Stimulated activated CD4-positive, alpha-beta T cell treated with anti-CD3 and anti-CD28 coated beads, TNF-alpha, amount 100 ng/mL, for 4 hours (primary cell): ENCODE measurements at places on chromosomes 16 and 17.
A peak's percentile ranks its signal among the peaks of the same experiment; 100 is the strongest.

DNA sequence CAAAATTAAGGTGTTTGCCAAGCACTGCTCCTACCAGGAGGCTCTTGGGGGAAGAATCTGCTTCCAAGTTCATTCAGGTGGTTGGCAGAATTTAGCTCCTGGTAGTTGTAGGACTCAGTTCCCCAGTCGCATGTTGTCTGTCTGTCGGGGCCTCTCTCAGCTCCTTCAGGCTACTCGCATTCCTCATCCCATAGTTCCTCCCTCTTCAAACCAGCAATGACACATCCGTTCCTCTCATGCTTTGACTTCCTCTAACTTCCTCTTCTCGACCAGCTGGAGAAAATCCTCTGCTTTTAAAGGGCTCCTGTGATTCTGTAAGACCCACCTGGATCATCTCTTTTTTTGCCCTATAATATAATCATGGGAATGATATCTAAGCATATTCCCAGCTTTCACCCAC lies 108.1 kb downstream of the PMP22 start:
- no peak for DNase-seq

- DNase-seq, result no peak
Observed at GRCh38 chr17:61325382-61326073, 74.1 kb upstream of the TBX2 start.

DNA sequence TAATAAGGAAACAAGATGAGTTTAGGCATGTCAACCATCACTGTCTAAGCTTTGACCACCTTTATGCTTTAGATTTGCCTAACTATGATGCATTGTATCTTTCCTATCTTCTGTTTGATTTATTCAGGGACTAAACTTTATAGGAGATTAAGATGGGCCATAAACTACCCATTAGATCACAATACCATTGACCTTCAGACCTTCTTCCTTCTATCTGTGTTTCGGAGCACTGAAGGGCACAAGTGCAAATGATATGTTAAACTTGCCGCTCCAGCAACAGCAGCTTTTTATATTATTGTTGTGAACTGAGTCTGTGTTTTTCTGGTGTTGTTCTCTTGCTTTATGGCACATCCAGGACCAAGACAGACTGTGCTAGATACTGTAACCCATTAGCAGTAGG lies 16.6 kb upstream of the ALDH3A2 start:
- DNase-seq, result no peak

DNA sequence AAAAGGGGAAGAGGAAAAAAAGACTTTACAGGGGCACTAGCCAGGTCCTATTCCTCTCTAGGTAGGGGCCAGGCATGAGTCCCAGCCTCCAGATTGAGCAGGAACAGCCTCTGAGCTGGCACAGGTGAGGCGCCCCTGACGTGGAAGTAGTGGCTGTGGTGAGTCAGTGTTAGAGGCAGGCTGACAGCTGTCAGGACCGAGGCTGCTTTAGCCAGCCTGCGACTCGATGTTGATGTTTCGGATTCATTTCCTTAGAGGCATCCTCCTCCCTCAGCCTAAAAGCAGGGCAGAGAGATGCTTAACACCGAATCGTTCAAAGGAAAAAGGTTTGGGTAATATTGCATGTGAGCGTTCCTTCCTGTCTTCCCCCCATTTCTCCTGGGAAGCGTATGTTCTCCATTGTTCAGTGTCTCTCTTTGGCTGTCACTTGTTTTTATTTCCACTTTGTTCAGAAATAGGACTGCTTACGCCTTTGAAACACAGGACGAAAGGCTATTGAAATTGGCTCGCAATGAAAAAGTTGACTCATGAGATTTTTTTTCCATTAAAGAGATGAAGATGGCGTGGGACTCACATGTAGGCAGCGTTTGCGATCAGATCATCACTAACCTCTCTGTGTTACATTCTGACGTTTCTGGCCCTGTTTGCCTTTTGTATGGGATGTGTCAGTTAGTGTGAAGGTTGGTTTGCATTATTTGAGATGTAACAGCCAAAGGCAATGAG lies 1.3 kb downstream of the KIAA0513 start:
- DNase-seq, result peak; percentile 53

DNA sequence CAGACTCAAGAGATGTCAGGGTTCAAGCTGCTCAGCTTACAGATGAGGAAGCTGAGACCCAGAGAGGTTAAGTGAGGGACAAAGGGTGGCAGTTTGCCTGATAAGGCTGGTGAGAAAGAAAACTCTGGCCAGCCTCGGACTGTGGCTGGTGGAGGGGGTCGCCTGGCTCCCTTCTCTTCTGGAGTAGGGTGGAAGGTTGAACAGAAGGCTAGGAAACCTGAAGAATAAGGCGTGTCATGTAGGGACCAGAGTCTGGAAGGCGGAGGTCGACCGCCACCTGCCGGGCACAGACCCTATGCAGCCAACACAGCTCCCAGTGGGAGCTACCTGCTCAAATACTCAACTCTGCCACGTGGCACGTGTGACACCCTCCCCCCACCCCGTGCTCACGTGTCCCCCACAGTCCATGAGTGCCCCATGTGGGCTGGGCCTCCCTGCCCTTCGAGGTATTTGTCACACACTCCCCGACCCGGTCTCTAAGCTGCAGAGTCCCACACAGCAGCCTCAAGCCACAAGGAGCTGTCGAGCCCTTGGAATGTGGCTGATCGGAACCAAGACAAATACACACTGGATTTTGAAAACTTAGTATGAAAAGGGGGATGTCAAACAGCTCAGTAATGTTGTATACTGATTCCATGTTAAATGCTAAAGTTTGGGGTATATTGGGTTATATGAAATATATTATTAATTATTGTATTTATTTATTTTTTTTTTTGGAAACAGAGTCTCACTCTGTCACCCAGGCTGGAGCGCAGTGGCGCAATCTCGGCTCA lies 11.8 kb downstream of the HID1 start:
- DNase-seq, result peak; percentile 23

DNA sequence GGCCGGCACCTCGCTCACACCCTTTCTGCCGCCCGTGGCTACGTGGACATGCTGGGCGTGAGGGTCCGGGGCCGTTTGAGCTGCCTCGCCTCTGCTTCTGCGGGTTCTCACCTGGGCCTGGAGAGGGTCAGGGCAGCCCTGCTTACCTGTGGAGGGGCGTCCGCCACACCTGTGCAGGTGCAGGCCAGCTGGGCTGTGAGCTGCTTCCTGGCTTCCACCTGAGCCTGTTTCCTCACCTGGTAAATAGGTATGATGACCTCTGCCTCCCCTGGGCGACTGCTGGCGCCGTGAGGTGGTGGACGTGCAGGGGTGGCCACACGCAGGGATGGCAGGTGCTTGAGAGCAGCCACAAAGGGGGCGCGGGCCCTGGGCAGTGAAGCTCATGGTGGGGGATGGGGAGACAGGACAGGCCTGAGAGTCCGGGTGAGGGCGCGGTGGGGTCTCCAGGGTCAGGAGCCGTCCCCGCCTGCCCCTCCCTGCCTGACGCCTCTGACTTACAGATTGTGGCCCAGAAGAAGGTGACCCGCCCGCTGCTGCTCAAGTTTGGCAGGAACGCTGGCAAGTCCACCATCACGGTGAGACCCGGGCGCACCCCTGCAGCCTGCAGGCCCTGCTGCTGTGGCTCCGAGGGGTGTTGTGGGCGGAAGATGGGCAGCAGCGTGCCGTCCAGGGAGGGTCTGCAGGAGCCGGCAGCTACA lies 7.8 kb downstream of the CPNE7 start:
- DNase-seq, result no peak

DNA sequence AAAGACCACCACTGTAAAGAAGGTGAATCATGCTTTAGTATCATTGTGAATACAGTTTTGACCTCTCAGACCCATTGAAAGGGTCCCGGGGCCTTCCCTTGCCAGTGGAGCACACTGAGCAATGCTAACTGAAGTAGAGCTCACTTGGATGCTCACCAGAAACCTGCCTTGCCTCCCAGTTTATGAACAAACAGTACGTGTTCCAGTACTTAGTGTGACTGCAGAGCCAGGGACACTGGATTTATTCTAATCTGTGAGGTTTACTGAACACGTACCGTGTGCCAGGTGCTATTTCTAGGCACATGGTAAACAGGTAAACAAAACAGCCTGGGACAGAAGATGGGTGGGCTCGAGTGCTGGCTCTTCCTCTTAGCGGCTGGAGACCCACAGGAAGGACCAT lies 79.6 kb downstream of the FOXL1 start:
- no peak for DNase-seq

DNA sequence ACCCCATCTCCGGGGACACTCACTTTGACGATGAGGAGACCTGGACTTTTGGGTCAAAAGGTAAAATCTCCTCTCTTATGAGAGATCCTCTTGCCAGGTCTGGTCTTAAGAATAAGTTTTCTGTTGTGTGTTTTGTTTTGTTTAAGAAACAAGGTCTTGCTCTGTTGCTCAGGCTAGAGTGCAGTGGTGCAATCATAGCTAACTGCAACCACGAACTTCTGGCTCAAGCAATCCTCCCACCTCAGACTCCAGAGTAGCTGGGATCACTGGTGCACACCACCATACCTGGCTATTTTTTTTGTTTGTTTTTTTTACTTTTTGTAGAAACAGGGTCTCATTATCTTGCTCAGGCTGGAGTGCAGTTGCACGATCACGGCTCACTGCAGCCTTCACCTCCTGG lies 4.1 kb downstream of the MMP25 start:
- DNase-seq, result no peak

- DNase-seq, result no peak
Observed at GRCh38 chr17:58217766-58218165, 1.3 kb downstream of the MKS1 start.

DNA sequence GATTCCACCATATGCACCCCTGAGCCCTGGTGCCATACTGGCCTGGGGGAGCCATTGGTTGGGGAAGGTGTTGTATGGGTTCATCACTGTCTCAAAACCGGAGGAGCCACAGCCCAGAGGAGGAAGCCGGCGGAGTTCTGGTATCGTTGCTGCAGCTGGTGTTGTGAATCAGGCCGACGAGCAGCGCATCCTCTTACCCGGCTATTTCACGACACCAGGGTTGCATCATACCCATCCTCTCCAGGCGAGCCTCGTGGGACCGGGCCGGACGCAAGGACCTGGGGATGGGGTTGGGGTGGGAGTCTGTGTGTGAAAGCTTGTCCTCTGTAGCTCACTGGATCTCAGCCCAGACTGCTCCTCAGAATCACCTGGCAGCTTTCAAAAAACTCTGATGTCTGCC lies 6.6 kb upstream of the SLC12A3 start:
- DNase-seq, result no peak

- DNase-seq, result no peak
Observed at GRCh38 chr16:728131-728889, 1.4 kb downstream of the HAGHL start.

DNA sequence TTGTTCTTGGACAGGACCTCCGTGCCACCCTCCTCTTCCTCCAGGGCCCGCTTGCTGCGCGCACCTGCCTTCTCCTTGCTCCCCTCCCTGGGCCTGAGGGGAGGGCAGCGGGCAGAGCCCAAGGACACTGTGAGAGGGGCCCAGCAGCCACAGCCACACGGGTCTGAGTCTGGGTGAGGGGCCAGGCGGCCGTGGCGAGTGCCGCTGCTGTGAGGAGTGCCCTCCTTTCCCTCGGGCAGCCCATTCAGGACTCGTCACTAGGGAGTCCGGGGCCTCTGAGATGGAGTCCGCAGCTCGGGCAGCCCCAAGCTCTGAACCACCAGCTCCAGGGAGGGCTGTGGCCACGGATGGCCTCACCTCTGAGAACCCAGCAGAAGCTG lies 5.6 kb downstream of the DUS1L start:
- no peak for DNase-seq

- peak; percentile 76 for DNase-seq
Observed at GRCh38 chr17:58330997-58331814, 2.6 kb upstream of the TSPOAP1 start.

DNA sequence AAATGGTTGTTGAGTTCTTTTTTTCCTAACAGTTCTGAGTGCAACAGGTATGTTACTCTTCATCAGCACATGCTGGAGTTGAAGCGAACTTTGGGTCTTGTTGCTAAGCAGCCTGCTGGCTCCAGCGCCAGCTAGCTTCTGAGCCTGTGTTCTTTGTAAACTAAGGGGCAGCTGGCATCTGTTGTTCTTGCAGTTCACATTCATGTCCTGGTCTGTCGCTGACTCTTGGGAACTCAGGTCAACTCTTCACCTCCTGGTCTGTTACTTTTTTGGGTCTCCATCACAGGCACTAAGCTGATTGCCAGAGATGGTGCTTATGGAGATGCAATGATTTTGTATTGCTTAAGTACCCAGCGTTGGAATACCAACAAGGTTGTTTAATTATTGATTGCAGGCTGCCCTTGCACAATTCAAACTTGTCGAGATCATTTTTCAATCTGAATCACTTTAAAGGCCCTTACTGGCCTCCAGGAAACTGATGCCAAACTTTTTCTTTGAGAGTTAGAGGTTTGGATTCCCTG lies 40.9 kb downstream of the USP10 start:
- no peak for DNase-seq

GRCh38 chr17:46061435-46061834 lies 62.4 kb downstream of the STH start:
- DNase-seq, result no peak

DNA sequence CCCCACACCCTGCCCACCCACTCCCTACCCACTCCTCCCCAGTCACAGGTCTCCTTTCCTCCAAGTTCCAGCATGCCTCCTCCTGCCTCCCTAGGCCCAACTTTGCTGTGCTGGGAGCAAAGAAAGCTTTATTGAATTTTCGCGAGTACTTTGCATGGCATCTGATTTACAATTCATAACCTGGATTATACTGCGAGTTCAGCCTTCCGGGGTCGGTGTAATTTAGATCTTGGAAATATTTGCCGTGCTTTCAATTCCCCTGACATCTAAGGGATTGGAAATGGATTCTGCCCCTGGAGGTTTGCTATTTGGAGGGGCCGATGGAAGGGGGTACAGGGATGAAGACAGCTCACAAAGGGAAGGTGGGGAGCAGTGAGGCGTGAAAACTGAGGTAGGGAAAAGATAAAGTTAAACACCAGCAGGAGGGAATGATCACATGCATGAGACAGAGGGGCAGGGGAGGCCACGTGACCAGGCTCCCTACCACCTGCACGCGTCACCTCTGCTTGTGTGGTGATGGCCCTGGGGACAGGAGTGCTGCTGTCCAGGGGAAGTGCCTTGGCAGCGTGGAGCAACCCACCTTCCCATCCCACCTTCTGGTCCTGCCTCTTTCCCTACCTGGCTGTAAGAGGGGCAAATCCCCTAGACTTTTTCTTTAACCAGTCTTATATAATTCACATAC lies 132.3 kb upstream of the RPL38 start:
- no peak for DNase-seq

DNA sequence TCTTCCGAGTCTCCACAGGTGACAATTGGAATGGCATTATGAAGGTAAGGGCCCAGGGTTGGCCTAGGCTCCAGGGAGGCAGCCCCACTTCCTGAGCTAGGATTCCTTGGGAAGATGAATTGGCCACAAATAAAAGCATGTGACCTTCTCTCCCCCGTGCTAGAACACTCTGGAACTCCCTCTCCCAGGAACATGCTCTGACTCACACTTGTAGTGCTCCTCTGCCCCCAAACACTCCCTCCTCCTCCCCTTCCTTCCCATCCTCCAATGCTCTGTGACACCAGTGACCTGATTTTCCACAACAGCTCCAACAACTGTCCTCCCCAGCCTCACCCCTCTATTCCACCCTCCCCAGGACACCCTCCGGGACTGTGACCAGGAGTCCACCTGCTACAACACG lies 16.4 kb upstream of the ABCC3 start:
- DNase-seq, result no peak

- DNase-seq, result peak; percentile 63
Observed at GRCh38 chr17:75036643-75037268, 10.0 kb downstream of the ATP5PD start.
